Pulmonary artery endothelial cell (primary cell): ENCODE measurements at places on chromosomes 3 and 15.

GRCh38 chr3:8097690-8098089, 403.9 kb upstream of the LMCD1 start:
- DNase-seq, result no peak

DNA sequence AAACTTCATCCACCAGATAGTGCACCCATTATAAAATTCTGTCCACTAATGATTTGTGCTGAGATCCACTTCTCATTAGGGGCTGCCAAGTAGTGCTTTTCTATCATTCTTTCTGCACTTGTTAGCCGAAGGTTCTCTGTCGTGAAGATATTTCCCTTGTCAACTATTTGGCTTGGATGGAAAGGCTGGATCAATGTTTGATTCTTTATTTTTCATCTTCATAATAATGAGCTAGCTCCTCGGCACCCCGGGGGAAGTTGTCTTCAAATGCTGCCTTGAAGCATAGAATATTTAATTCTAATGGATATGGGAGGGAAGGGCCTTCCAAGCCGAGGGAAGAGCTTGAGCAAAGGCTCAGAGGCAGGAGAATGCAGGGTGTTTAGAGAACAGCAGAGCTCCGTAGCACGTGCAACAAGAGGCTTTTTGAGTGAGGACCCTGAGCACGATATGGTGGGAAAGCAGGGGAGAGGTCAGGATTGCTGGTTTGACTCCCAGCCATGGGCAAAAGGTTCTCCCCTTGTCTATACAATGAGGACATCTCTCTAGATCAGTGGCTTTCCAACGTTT, 16.3 kb upstream of the MUC20 start:
- no peak for DNase-seq

GRCh38 chr3:107542665-107543064, 19.9 kb downstream of the BBX start:
- DNase-seq, result no peak

- no peak for DNase-seq
Observed at GRCh38 chr3:142614059-142614626, 17.9 kb downstream of the PLS1 start.

- DNase-seq, result no peak
Observed at GRCh38 chr3:67593761-67594234, 60.6 kb downstream of the SUCLG2 start.

- no peak for DNase-seq
Observed at GRCh38 chr3:137761099-137761562, 3.0 kb upstream of the SOX14 start.
